ENCODE measurements at places on chromosomes 7 and 10.

DNA sequence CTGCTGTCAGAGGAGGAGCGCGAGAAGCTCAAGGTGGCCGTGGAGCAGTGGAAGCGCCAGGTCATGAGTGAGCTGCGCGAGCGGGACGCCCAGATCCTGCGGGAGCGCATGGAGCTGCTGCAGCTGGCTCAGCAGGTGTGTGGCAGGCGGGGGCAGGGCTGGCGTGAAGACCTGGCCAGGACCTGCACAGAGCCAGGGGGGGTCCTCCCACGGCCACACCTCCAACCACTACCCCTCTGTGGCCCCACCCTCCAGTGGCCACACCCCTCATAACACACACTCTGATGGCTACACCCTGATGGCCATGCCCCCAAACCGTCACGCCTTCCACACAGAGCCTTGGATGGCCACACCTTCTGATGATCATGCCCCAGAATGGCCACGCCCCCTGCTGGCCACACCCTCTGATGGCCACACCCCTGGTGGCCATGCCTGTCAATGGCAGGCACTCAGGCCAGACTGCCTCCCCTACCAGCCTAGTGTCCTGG is 23.4 kb upstream of the DPYSL4 start:
- peaks cover 36% of the 10 kb centered on the region for H3K4me1 ChIP-seq
- no peak overlapping the region for H3K27ac ChIP-seq
- H3K36me3 ChIP-seq: no peaks in the 10 kb centered on the region
- no peaks in the 10 kb centered on the region for H3K27me3 ChIP-seq
- H3K4me3 ChIP-seq: no peak overlapping the region
- DNase-seq: no peak

- H3K4me3 ChIP-seq: no peak overlapping the region
- no peaks in the 10 kb centered on the region for H3K36me3 ChIP-seq
- no peak for DNase-seq
- no peaks in the 10 kb centered on the region for H3K27me3 ChIP-seq
- peaks cover 2% of the 10 kb centered on the region for H3K4me1 ChIP-seq
Observed at GRCh38 chr7:54995166-54995565, 23.7 kb upstream of the EGFR start.

- DNase-seq: no peak
- H3K27me3 ChIP-seq: peaks cover 9% of the 10 kb centered on the region
- H3K36me3 ChIP-seq: no peaks in the 10 kb centered on the region
- no peaks in the 10 kb centered on the region for H3K4me1 ChIP-seq
- no peak overlapping the region for H3K4me3 ChIP-seq
Observed at GRCh38 chr10:69679736-69680135, 49.7 kb downstream of the FAM241B start.

GRCh38 chr7:138752518-138753149 is 45.2 kb upstream of the TMEM213 start:
- no peaks in the 10 kb centered on the region for H3K27me3 ChIP-seq
- H3K4me3 ChIP-seq: no peak overlapping the region
- H3K4me1 ChIP-seq: peaks cover 43% of the 10 kb centered on the region
- no peaks in the 10 kb centered on the region for H3K36me3 ChIP-seq
- peak overlapping the region; percentile 73 for H3K27ac ChIP-seq

- no peak overlapping the region for H3K27ac ChIP-seq
- no peak for DNase-seq
- H3K4me1 ChIP-seq: no peaks in the 10 kb centered on the region
- no peaks in the 10 kb centered on the region for H3K36me3 ChIP-seq
- H3K27me3 ChIP-seq: no peaks in the 10 kb centered on the region
Observed at GRCh38 chr7:107029061-107029763, 15.3 kb upstream of the PRKAR2B start.

DNA sequence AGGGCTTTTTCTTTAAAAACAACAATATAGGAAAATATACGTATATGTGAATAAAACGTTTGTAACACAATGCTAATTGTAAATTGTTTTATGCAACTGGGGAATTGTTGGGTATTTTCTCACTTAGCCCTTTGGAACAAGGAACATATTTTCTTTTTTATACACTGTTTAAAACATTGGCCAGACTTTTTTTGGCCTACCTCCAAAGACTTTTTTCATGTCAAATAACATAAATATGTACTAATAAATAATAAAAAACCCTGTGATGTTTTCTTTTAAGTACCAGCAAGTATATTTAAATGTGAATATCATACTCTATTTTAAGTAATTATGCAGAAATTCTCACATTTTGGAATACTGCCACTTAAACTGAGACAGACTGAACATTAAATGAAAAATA is 15.7 kb downstream of the TMEM106B start:
- H3K4me1 ChIP-seq: peaks cover 9% of the 10 kb centered on the region
- H3K27me3 ChIP-seq: no peaks in the 10 kb centered on the region
- peaks cover 34% of the 10 kb centered on the region for H3K36me3 ChIP-seq
- H3K27ac ChIP-seq: no peak overlapping the region

- H3K4me1 ChIP-seq: no peaks in the 10 kb centered on the region
- DNase-seq: no peak
- no peak overlapping the region for H3K27ac ChIP-seq
- no peaks in the 10 kb centered on the region for H3K27me3 ChIP-seq
- H3K36me3 ChIP-seq: no peaks in the 10 kb centered on the region
Observed at GRCh38 chr10:107577221-107577620, 412.7 kb upstream of the SORCS1 start.

DNA sequence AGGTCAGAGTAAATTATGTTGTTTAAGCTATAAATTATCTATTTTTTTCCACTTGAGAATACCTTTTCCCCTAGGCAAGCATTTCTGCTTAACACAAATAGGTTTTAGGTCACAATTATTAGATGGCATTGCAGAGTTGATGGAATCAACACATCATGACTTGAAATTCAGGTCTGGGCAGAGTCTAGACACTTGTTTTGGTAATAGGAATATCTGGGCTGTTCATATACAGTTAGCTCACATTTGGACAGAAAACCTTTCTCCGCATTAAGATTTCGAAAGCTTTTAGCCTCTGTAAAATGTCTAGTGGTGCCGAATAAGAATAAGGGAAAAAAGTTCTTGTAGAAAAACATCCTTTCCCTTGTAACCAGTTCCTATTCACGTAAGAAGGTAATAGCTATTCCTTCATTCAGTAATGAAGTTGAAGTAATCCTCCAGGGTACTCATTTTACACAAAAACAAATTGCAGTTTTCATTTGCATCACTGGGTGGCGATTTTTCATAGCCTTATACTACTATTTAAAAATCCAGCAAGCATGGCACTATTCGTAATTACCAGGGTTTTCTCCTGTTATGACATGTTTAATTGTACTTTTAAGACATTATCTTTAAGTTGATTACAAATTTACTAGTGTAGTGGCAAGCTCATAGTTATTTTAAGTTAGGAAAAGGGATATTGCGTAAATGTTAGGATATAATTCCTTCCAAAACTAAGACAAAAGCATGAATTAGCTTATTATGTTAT is 37.0 kb downstream of the RPA3 start:
- no peaks in the 10 kb centered on the region for H3K36me3 ChIP-seq
- no peak overlapping the region for H3K4me3 ChIP-seq
- H3K27me3 ChIP-seq: no peaks in the 10 kb centered on the region
- H3K27ac ChIP-seq: no peak overlapping the region

DNA sequence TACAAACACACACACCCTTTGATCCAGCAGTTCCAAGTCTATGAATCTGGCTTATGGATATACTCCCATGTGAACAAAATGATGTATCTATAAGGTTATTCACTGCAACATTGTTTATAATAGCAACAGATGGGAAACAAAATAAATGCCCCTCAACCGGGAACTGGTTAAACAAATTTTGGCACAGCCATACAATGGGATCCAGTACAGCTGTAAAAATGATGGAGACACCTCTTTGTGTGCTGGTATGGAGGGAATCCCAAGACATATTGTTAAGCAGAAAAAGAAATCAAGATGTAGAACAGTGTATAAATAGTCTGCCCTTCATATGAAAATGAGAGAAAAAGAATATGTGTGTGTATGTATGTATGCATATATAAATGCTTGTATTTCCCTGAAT is 155.5 kb downstream of the SNX10 start:
- DNase-seq: no peak
- H3K27ac ChIP-seq: no peak overlapping the region
- no peaks in the 10 kb centered on the region for H3K4me1 ChIP-seq
- H3K27me3 ChIP-seq: no peaks in the 10 kb centered on the region
- H3K36me3 ChIP-seq: no peaks in the 10 kb centered on the region

GRCh38 chr7:74199551-74200355 is 10.1 kb upstream of the LAT2 start:
- DNase-seq: no peak
- peaks cover 19% of the 10 kb centered on the region for H3K36me3 ChIP-seq
- no peaks in the 10 kb centered on the region for H3K27me3 ChIP-seq
- no peak overlapping the region for H3K4me3 ChIP-seq
- no peak overlapping the region for H3K27ac ChIP-seq

GRCh38 chr10:24731942-24732341 is 8.3 kb upstream of the ARHGAP21 start:
- H3K27me3 ChIP-seq: no peaks in the 10 kb centered on the region
- no peak for DNase-seq
- no peak overlapping the region for H3K4me3 ChIP-seq
- H3K36me3 ChIP-seq: no peaks in the 10 kb centered on the region
- H3K27ac ChIP-seq: no peak overlapping the region

GRCh38 chr10:87656431-87657072 is 3.1 kb upstream of the PAPSS2 start:
- H3K36me3 ChIP-seq: no peaks in the 10 kb centered on the region
- peak; percentile 50 for DNase-seq
- no peak overlapping the region for H3K27ac ChIP-seq
- no peak overlapping the region for H3K4me3 ChIP-seq
- H3K27me3 ChIP-seq: peaks cover 31% of the 10 kb centered on the region

DNA sequence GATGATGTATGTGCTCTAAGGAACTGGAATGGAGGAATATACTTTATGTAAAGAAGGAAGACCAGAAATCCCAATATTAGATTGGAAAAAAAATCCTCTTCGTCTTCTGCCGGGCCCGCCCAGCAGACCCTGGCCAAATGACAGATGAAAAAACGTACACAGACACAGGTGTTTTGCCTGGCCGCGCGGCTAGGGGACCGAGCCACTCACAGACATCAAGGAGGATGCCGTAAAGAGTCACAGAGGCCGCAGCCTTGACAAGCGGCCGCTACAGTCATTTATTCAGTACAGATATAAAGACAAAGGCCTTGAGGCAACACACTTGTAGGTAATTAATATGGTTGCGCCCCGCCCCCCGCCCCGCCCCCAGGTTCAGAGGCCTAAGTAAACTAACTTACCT is 594.1 kb downstream of the GRM8 start:
- H3K4me3 ChIP-seq: no peak overlapping the region
- H3K4me1 ChIP-seq: no peaks in the 10 kb centered on the region
- H3K36me3 ChIP-seq: no peaks in the 10 kb centered on the region
- no peak for DNase-seq

DNA sequence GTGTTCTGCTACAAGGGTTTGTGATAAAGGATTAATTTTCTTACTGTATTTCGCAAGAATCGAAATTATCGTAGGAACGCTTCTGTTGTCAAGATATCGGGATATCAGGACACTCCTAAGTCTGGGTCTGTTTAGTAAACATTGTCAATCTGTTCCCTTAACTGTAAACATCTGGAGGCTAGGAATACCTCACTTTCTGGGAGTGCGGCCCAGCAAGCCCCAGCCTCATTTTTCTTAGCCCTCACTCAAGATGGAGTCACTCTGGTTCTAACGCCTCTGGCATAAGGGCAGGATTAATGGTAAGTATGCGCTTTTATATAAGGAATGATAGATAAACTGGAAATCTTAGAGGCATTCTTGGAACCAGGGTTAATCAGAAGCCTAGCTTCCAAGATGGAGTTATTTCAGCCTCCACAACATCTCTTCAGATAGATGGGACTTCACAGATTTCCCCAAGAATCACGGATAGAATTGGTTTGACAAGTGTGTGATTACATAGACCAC is 30.1 kb upstream of the CCL24 start:
- no peaks in the 10 kb centered on the region for H3K27me3 ChIP-seq
- no peak overlapping the region for H3K27ac ChIP-seq
- no peak for DNase-seq
- H3K4me1 ChIP-seq: peaks cover 7% of the 10 kb centered on the region
- no peaks in the 10 kb centered on the region for H3K36me3 ChIP-seq

DNA sequence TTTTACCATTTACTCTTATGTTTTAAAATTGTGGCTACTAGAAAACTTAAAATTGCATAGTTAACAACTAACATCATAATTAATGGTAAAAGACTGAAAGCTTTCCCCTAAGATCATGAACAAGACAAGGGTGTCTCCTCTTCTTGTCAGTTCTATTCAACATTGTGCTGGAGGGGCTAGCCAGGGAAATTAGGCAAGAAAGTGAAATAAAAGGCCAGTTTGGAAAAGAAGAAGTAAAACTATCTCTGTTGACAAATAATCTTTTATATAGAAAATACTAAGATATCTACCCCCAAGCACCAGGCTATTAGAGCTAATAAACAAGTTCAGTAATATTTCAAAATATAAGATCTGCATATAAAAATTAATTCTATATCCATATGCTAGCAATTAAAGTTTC is 46.9 kb upstream of the MXI1 start:
- H3K27me3 ChIP-seq: peaks cover 52% of the 10 kb centered on the region
- H3K4me1 ChIP-seq: peaks cover 19% of the 10 kb centered on the region
- no peaks in the 10 kb centered on the region for H3K36me3 ChIP-seq
- H3K4me3 ChIP-seq: no peak overlapping the region

DNA sequence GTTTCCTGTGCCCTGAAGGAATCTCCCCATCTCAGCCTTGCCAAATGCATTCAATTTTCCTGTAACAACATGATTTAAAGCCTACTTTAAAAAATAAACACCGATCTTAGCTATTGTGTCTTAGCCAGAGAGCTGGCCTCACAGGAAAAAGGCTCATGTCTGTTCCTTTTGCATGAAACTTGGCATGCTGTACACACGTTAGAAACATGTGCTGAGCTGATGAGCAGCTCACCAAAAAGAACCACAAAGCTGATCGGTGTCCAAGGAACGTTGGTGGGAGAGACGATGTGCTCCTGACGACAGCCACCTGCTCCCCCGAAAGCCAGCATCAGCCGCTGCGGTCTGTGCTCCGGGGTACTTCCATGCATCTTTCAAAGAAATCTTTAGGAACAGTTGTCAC is 135.9 kb downstream of the ADARB2 start:
- H3K27ac ChIP-seq: no peak overlapping the region
- no peaks in the 10 kb centered on the region for H3K36me3 ChIP-seq
- no peaks in the 10 kb centered on the region for H3K4me1 ChIP-seq
- no peak overlapping the region for H3K4me3 ChIP-seq
- H3K27me3 ChIP-seq: no peaks in the 10 kb centered on the region
- no peak for DNase-seq

DNA sequence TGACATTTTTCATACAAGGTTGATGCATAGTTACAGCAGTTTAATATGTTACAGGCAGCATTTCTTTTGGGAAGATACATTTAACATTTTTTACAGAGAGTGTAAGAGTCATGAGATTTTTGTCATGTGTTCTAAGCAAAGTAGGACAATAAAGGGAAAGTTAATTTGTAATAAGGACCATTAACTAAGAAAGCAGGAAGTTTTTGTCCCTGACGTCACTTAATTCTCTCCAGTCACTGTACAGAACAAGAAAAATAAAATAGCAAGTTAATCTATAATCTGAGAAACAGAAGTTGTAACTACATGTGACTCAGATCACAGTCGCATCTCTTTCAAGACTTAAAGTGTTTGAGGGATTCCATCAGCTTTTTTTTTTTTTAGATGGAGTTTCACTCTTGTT is 49.5 kb upstream of the CAPZA2 start:
- no peak for DNase-seq
- no peak overlapping the region for H3K27ac ChIP-seq
- no peaks in the 10 kb centered on the region for H3K4me1 ChIP-seq
- H3K4me3 ChIP-seq: no peak overlapping the region

All from CD4-positive, alpha-beta T cell (primary cell).